ENCODE measurements at places on chromosomes 5 and 9.

DNA sequence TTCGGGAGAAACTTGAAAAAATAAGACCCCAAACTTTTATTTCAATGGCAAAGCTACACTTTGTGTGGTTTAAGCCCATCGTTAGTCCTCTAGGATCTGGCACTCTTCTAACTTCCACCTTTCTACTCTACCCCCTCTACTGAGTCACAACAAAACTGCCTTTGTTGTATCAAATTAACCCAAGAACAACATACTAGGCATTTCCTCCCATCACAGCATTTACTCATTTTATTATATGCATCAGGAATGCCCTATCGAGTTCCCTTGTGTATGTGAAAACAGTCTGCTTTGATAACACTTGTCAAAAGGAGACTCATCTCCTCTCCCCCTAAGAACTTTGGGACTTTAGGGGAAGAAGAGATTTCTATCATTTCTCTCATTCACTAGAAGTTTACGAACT lies 158.9 kb upstream of the FREM1 start:
- no peak for DNase-seq

- no peak for DNase-seq
These were observed 22.1 kb downstream of the SARDH start for GRCh38 chr9:133715866-133716563.

GRCh38 chr9:108382310-108382709 lies 473.5 kb downstream of the ACTL7B start:
- no peak for DNase-seq

- no peak for DNase-seq
These were observed 12.1 kb downstream of the GALNT10 start for GRCh38 chr5:154202379-154203260.

DNA sequence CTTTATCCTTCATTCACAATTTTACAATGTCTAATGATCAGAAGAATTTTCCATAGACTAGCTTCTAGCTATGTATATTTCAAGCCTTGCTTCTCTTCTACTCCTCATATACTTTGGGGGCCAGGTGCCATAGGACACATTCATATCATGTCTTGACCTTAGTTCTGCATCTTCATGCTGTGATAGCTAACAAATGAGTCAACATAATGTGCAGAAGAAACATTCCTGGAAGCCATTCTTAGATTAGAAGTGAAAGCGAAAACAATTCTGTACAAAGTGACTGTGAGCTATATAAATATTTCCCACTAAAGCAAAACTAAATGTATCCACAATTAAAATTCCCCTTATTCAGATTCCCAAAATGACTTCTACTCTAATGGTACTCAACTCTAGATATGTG lies 320.2 kb upstream of the NREP start:
- DNase-seq, result no peak

GRCh38 chr9:124231095-124231737 lies 26.5 kb upstream of the NEK6 start:
- no peak for DNase-seq

- DNase-seq, result no peak
These were observed 188.7 kb upstream of the TLE4 start for GRCh38 chr9:79383096-79383495.

DNA sequence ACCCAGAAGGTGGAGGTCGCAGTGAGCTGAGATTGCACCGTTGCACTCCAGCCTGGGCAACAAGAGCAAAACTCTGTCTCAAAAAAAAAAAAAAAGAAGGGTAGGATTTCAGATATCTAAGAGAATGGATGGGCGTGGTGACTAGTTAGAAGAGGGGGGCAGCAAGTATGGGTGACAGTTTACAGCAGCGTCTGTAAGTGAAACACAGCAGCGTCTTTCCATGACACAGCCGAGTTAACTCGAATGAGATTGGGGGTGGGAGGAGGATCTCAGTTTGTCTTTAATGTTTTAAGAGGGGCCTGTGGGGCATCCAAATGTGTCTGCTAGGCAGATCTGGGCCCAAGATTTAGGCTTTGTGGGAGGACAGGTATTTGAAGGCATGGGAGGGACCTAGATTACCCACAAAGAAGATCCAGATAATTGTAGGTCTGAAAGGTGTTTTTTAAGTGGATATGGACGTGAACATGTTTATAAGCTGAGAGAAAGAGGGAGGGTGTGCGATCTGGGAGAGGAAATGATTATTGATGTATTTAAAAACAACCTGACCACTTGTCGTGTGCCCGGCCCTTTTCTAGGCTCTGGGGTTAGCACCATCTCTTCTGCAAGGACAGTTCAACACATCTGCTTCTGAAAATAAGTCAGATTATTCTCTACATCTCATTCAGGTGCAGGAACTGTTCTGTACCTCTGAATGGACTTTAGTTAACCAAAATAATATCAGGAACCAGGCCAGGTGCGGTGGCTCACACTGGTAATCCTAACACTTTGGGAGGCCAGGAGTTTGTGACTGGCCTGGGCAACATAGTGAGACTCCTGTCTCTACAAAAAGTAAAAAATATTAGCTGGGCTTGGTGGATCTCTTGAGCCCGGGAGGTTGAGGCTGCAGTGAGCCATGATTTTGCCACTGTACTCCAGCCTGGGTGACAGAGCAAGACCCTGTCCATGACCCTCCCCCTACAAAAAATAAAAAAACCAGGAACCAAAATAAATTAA lies 2.5 kb downstream of the CEP78 start:
- DNase-seq, result peak; percentile 3

- no peak for DNase-seq
These were observed 461.3 kb downstream of the EBF1 start for GRCh38 chr5:158638396-158638795.

DNA sequence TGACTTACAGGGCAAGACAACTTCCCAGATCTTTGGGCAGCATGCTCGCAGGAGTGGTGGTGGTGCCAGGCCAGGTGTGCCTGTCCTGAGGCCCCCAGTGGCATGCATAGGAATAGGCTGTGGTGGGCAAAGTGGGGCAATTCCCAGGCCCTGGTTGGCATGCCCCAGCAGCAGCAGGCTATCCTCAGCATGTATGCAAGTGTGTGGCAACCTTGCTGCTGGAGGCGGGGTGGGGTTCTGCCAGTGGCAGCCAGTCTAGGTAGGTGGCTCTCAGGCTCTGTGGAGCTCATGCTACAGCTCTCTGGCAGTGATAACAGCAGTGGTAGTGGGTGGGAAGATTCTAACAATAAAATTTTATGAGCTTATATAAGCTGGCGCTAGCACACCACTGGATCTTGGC lies 27.7 kb upstream of the C6 start:
- no peak for DNase-seq

DNA sequence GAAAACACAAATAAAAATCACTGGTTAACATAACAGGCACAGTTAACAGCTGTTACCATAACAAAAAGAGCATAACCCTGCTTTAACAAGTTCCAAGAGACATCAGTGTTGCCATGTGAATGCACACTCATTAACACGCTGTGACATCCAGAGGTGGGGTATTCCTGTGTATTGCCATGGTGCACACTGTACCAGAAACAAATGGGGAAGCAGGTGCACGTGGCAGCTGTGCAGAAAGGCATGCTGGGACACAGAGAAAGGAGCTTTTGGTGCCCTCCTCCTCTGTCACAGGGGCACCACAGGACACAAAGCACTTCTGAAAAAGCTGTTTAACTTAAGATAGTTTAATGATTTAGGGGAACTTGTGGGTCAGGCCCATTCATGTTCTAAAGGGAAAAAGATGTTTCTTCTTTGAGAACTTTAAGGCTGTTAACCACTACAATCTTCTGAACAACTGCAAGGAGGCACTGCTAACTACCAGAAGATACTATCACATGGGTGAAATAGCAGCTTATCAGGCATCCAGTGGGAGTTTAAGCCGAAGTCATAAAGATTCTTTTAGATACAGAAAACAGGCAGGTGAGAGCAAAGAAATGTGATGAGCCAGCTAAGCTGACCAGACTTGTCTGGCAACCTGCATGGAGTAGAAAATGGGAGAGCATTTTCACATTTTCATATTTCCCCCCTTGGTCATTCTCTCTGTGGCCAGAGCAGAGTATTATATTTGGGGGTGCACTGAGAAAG lies 56.4 kb upstream of the GOLPH3 start:
- no peak for DNase-seq

- no peak for DNase-seq
These were observed 8.8 kb upstream of the UBE2QL1 start for GRCh38 chr5:6439588-6440550.

DNA sequence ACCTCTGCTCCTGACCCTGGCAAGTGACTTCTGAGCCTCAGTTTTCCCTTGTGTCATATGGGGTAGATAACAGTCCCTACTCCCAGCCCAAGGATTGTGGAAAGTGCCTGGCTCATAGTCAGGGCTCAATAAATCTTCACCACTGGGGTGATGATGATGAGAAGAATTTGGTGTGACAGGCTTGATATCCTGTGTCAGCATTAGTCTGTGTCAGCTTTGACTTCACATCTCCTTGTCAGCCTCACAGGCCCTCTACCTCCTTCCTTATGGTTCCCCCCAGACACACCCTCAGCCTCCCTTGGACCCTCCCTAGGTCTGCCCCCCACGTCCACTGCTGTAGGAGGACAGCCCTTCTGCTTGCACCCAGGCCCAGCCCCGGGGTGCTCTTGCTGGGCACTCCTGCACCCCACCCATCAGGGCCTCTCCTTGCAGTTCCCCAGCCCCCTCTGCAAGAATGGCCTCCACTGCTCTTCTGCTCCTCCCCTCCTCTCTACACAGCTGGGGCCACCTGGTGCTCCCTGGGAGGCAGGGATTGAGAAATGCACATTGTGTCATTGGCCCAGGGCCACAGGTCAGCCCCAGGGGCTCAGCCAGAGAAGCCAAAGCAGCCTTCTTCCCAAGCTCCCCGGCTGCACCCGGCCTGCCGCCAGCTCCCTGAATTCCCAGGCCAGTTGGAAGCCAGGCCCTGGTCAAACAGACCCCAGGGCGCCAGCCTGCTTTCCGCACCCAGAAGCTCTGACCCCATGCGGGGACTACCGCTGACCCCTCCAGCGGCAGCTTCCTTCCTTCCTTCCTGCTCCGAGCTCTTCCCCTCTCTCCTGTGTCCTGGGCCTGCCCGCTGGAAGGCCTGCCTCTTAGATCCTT lies 7.7 kb downstream of the FGFR4 start:
- DNase-seq, result no peak

- DNase-seq, result no peak
These were observed 28.4 kb downstream of the SKP1 start for GRCh38 chr5:134148316-134148715.

DNA sequence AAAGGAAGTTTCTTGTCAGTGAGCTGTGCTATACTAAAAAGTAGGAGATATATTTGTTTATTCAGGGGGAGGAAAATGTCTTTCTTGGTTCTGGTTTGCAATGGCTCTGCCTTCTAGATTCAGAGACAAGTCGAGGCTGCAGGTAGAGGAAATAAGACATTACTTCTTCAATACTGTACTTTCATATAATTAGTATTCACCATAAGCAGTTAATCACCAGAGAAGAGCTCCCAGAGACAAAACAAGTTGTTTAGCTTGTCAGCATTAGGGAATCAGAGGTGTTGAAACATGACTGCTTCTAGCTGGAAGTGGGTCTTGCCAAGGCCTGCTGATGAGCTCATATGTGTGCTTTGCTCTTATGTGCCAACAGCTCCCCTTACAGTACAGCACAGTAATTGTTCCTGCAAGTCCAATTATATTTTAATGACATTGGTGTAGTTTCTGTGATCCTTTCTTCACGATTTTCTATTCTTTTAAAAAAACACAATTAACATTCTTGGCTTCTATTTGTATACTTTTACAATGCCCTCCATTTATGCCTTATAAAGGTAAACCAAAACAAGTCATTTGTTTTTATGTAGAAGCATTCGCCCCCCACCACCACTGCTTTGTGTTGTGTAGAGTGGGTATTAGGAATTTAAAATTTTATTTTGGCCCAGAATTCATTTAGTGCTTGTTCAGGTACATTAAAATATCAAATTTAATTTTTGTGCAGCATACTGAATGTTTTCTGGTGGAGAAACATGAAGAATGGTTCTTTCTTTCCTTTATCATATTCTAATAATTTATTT lies 112.2 kb downstream of the RPS23 start:
- no peak for DNase-seq

GRCh38 chr9:134981829-134982228 lies 64.1 kb upstream of the FCN1 start:
- DNase-seq, result no peak

- no peak for DNase-seq
These were observed 2.4 kb upstream of the DMRT2 start for GRCh38 chr9:1047591-1048230.

- no peak for DNase-seq
These were observed 100.4 kb upstream of the C9orf72 start for GRCh38 chr9:27673641-27674040.

DNA sequence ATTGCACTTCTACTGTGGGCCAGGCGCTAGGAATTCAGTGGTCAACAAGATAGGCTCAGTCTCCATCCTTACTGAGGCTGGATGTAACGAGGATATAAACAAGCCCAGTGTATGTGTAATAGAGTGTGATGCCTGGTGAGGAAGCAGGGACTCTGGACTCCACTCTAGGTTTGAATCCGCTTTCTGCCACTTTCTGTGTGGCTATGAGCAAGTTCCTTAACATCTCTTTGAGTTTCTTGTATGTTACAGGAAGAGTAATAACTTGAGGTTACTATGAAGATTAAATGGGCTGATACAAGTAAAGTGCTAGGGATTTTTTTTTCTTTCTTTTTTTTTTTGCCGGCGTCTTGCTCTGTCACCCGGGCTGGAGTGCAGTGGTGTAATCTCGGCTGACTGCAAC lies 12.4 kb downstream of the DOCK2 start:
- no peak for DNase-seq

DNA sequence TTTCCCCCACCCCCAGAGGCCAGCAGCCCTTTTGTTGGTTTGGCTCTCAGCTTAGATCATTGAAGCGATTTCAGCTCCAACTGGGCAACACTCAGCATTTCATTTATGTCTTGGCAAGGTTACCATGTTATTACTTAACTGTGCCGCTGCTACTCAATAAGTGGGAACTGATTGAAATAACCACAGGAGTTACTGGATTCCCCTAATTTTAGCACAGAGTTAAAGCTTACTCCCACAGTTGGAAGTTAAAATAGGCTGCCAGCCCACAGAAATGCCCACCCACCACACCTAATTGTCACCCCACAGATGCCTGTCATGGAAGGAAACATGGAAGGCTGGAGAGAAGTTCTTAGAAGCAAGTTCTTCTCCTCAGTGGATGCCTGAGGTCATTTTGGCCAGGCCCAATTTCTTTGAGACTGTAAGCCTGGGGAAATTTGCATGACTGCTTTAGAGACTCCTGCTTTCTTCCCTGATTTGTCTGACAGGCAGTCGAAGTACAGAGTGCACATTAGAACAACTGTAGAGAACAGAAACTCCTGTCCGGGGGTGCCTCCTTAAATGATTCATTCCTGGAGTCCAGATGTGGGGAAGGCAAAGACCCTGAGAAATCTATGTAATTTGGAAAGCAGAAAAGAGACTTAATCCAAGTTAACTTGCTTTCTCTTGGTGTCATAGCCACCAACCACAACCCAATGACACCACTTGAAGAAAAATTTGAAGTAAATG lies 370.0 kb downstream of the ZSWIM6 start:
- DNase-seq, result no peak

DNA sequence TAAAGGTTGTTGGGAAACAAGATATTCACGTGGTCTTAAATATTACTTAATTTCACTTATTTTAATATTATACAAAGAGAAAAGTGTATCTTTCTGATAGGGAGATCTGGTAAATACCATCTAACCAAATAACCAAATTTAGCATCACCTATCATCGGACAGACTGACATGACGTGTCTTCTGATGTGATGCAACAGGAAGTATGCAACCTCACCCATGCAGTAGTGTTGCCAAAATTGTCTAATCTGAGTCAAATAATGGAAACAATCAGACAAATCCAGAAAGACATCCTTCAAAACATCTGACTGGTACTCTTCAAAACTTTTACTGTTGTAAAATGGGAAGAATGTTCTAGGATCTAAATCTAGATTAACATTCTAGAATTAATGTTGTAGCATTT lies 148.0 kb downstream of the FGF1 start:
- DNase-seq, result no peak

Data from stimulated activated CD8-positive, alpha-beta memory T cell treated with anti-CD3 and anti-CD28 coated beads, Interleukin-7, amount 100 ng/mL, for 4 hours (primary cell).